Gastrocnemius medialis (tissue), 4 donors: ENCODE measurements at places on chromosomes 5 and 9. TPM values are rescaled to one million over a fixed set of nuclear protein-coding genes. Genes with fewer than 3 reads are reported as not detected.

DNA sequence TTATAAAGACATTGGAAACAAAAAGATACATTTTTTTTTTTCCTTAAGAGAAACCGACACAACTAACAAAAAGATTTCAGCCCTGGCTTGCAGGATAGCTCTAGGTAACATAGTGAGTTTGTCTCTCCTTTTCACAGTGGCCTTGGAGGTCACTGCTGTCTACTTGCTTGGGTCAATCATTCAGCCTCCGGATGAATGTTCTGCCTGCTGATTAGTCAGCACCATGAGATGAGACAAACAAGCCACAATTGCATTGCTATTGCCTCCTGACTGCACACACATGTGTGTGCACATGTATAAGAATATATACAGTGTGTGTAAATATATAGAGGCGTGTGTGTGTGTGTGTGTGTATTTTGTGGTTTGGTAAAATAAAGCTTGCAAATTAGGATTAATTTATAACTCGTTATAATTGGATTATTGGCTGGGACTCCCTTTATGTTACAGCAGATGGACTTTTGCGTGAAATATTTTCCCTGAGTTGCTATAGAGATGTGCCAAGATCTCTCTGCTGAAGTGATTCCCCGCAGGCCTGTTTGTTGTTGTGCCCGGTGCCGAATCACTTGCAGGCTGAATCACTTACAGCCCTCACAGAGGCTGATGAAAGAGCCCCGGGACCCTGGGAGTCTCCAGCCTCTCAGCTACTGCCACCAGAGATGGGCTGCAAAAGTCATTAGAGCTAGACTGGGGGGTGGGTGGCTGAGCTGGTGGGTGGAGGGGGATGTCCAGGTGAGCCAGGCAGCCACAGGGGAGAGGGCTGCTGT, 161.2 kb downstream of the FGF18 start:
- DNase-seq, result no peak

- no peak for DNase-seq
These were observed 16.3 kb upstream of the PRR16 start for GRCh38 chr5:120447706-120448239.

GRCh38 chr9:132947756-132948155, 3.3 kb upstream of the TSC1 start:
- no peak for DNase-seq

DNA sequence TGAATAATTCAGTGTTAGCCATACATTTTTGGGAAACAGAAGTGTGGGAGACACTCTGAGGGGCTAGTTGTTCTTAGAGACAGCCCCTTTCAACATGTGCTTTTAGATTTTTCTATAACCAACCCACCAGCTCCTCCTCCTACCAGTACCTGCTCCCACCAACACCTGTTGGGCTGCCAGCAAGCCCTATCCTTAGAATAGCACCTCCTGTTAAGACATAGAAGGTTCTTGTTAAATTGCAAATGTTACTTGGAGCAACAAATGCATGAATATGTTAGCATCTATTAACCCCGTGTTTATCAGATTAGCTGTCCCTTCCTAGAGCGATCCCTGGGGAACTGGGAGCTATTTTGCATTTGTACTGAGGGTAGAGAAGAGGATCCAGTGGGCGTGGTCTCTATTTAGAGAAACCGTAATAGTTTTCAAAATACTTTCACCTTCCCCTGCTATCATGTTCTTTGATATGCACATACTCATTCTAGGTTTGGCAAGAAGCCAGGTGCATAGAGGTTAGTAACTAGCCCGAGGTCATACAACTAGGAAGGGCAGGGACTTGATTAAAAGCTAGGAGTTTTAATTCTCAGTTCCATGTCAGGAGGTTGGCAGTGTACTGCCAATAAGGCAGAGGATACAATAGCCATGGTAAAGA, 334.4 kb downstream of the KCTD16 start:
- DNase-seq, result no peak

Gene BRINP1
- total RNA-seq, result not detected

Gene LEAP2
- total RNA-seq, result 0.52 TPM
